Amygdala (tissue), 56 donors: ENCODE measurements at places on chromosomes 11 and 22.

DNA sequence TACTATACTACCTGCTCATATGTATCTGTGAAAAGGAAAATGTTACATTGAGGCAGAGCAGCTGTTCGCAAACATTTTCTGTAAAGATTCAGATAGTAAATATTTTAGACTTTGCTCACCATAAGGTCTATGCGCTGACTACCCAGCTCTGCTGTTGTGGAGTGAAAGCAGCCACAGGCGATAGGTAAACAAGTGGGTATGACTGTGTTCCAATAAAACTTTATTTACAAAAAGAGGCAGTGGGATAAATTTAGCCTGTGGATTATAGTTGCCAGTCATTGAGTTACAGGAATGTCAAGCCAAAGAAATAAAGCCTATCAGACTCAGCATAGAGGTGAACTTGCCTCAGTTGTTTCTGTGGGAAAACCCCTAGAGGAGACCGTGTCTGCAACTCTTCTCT is 487.7 kb upstream of the API5 start:
- DNase-seq: no peak

GRCh38 chr11:73391665-73392064 is 15.5 kb downstream of the RELT start:
- no peak for DNase-seq

DNA sequence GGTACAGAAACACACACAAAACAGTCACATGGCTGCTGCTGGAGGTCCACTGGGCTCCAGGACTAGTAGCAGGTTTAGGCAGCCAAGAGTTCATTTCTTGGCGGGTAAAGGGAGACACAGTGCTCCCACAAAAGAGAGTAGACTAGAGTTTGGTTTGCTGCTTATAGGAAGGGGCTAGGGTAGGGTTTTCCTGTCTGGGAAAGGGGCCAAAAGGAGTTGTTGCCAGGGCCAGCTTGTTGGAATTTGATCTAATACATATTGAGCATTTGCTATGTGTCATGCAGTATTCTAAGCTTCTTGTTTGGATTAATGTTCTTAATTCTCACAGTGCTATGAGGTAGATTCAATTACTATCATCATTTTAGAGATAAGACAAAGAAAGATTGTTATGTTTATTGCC is 195.1 kb upstream of the PLET1 start:
- DNase-seq: no peak

GRCh38 chr11:71395263-71395560 is 53.0 kb downstream of the DHCR7 start:
- no peak for DNase-seq

DNA sequence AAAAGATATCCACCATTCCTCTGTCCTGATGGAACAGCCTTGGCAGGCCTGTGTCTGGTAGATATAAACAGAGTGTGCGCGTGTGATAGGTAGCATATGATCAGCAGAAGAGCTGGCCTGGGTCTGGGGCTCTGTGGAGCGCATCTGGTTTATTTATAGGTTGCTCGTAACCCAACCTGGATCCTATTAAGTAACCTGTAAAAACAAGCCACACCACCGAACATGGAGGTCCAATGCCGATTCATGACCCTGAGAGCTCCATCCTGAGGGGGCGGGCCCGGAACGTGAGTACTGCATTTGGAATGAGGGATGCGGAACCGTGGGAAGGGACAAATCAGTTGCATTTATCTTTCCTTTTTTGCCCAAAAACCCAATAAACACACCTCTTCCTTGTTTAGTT is 31.9 kb upstream of the APOL5 start:
- DNase-seq: no peak

DNA sequence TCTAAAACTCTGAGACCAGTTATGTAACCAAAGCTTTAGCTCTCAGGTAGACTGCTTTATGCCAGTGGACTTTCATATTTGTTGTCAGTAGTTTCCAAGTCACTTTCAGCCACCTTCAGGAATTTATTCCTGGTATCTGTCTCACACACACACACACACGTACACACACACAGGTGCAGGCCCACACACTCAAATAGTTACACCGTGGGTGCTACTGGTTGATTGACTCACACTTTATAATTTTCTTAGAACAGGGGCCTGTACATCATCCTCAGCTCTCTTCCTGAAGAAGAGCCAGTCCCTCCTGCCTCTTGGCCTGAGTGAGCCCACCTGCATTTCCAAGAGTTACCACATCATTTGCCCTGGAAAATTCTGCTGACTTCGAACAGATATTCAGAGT is 555.2 kb downstream of the SOX6 start:
- DNase-seq: no peak

DNA sequence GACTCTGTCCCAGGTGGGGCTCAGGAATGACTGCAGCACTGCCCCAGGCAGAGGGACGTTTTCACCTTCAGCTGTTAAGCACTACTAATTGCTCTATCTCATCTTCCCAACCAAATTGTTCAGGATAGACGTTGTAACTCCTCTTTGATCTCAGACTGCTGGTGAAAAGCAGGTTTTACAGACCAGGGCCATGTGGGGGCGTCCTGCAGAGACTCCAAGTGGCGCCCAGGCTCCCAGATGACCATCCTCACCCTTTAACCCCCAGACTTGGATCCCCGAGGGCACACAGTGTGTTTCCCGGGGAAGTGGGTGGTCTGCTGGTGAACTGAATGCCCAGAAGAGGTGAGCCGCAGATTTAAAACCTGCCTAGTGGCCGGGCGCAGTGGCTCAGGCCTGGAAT is 23.9 kb downstream of the FADD start:
- DNase-seq: no peak

DNA sequence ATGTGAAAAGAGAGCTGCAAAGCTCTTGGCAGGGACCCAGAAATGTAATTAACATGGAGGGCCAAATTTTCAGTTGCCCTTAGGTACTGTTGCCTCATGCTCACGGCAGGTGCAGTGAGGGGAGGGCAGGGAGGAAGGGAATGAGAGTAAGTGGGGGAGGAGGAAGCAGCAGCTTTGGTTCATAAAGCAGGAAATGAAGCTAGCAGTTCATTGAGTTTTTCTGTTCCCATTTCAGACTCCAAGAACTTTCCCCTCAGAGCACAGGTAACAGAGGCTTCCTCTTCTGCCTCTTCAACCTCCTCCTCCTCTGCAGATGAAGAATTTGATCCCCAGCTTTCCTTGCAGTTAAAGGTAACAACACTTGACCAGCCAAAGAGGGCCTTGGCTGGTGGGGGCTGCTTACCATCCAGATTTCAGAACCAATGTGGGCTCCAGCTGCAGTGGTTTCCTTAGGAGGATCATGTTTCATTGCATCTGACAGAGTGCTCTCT is 57.9 kb upstream of the PARVA start:
- no peak for DNase-seq

GRCh38 chr11:110172468-110173065 is 79.4 kb downstream of the ZC3H12C start:
- no peak for DNase-seq

DNA sequence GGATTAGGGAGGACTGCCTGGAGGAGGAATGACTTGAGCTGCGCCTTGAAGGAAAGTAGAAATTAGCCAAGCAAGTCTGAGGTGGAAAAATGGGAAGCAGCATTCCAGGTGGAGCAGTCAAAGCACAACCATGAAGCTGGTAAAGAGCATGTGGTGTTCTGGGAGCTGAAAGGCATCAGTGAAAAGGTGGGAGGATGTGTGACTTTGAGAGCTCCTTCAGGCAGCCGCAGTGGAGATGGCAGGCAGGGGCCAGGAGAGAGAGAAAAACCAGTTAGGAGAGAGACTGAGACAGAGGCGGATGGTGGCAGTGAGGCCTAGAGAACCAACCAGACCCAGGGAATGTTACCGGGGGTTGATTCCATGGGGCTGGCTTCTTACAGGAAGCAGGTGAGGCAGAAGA is 393.4 kb downstream of the MIAT start:
- DNase-seq: no peak
